Ammon's horn (tissue), 1 donor: ENCODE measurements at places on chromosomes 16 and 17.

DNA sequence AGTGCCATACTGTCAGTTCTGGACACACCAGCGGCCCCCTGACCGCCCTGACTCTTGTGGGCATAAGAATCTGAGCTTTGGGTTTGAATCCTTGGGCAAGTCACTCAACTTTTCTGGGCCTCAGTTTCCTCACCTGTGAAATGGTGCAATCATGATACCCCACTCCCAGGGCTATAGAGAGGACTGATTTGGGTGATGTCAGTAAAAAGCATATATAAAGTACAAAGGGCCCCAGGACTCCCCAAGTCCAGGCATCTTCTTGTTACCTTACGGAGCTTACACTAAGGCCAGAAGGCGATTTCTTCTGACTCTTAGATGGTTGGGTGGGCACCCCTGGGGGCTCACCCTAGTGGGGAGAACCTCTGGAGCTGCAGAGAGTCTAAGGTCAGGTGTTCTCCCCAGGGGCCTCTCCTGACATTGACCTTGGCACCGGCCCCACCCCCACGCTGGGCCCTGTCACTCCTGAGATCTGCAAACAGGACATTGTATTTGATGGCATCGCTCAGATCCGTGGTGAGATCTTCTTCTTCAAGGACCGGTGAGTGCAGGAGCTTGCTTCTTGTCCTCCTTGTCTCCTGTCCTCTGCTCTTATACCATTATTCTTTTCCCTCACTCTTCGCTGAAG is 13.9 kb downstream of the MMP2 start:
- no peak for DNase-seq

DNA sequence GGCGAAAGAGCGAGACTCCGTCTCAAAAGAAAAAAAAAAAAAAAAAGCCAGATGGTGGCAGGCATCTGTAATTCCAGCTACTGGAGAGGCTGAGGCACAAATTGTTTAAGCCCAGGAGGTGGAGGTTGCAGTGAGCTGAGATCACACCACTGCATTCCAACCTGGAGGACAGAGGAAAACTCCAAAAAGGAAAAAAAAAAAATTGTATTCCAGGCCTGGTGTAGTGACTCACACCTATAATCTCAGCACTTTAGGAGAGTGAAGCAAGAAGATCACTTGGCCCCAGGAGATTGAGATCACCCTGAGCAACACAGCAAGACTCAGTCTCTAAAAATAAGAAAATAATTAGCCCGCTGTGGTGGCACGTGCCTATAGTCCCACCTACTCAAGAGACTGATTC is 20.1 kb downstream of the HBQ1 start:
- no peak for DNase-seq

- no peak for DNase-seq
These were observed 211.7 kb upstream of the CHMP6 start for GRCh38 chr17:80779961-80780380.

DNA sequence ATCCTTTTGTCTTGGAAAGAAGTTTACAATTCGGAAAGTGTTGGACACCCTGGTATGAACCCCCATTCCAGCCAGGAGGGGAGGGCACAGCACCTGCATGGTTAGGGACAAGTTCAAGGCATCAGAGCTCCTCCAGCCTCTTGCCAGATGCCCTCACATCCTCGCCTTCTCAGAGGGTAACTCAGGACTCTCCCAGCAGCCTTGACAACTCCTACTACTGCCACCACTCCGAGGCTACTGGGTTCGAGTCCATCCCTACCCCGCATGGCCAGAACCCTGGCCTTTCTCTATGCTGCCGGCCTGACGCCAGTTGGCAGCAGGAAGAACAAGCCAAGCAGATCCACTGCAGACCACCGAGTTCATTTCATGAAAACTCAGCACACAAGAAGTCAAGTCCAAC is 34.1 kb downstream of the AXIN2 start:
- DNase-seq, result no peak

- DNase-seq, result no peak
These were observed 13.9 kb downstream of the TSPOAP1 start for GRCh38 chr17:58314706-58315015.

GRCh38 chr16:4006397-4006999 is 109.7 kb downstream of the ADCY9 start:
- DNase-seq, result no peak

- no peak for DNase-seq
These were observed 10.2 kb downstream of the MARCHF10 start for GRCh38 chr17:62797959-62798358.

DNA sequence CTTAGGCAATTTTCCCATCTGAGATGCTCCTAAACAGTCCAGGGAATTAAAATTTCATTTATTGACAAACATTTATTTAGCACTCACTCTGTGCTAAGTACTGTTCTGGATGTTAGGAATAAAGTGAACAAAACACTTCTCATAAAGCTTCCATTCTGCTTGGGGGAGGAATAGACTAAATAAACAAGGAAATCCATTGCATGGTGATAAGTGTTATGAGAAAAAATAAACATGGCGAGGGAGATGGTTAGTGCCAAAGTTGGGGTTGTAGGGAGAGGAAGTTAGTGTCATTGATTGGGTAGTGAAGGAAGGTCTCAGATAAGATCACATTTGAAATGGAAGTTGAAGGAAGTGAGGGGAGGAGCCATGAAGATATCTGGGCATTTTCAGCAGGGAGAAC is 72.2 kb upstream of the CES5A start:
- no peak for DNase-seq

GRCh38 chr17:74865504-74866197 is 6.0 kb upstream of the GRIN2C start:
- DNase-seq, result no peak

DNA sequence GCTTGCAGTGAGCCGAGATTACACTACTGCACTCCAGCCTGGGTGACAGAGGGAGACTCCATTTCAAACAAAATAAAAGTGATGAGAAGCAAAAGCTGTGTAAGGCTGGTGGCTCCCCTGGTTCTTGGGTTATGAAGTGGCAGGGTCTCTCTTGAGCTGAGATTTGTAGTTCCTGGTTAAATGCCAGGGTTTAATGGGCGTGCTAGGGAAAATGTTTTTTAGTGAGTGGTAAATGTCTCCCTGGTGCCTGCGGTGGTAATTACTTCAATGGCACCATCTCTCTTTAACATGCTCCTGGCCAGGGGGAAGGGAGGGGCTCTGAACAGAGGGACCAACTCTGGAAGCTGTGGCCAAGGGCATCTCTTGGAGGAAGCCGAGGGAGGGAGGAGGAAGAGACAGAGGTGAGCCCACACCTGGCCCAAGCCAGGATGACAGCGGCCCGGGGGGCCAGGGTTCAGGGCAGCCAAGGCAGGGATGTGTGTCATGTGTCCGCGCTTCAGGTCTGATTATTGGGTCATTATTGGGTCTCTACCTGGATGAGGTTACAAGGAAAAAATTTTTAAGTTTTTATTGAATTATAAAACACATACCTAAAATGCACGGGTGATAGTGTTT is 17.8 kb upstream of the RPL38 start:
- no peak for DNase-seq

DNA sequence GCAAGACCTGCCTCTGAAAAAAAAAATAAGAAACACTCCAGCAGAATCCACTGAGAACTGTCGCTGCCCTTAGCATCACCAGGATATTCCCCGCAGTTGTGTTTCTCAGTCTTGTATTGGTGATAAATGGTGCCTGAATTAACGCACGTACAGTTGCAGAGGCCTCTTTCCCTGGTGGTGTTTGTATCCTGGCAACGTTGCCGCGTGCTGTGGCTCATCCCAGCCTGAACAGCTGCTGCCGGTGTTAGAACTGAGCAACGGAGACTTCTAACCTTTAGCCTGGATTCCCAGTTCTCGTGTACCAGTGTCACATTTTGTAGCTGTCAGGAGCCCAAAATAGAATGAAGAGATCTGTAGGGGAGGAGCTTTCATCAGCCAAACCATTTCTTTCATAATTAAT is 4.8 kb downstream of the MLYCD start:
- peak; percentile 66 for DNase-seq

DNA sequence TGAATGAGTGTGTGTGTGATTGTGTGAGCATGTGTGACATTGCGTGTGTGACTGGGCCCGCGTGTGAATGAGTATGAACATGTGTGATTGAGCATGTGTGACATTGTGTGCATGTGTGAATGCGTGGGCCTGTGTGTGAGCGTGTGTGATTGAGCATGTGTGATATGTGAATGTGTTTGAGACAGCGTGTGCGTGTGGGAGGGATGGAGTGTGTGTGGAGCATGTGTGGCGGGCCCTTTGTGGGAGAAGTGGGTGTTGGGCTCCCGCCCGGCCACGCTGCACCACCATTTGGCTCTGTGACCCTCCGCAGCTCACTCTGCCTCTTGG is 22.7 kb upstream of the GSE1 start:
- no peak for DNase-seq

DNA sequence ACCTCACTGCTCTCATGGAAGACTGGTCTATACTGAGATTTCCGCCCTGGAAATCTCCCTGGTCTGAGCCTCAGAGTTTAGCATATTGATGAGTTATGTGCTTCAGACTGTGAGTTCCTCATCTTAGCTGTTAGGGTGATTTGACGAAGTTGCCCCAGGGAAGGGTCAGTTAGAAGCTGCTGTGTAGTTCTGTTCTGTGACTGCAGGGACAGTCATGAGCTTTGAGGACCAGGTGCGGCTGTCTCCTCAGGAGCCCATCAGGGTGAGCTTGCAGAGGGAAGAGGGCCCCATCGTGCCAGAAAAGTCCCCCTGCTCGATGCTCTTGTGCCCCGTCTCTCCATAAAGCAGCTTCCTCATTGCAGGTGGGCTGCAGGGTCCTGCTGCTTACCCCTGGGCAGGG is 28.3 kb upstream of the IL17C start:
- no peak for DNase-seq

DNA sequence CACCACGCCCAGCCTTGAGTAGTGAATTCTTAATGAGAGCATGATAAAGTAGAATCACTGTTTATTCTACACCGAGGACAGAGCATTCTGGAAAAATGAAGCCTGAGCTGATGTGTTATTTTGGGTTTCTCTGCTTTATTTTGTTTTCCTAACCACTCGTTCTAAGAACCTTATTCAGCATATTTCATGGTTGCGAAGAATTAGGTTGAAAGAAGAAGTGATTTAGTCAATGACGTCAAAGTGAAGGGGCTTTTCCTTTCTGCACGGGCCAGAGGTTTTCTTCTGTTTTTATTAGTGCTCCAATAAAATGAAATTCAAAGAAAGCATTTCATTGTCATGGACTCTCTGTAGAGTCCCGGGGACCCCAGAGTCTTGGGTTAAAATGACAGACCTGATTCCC is 178.5 kb downstream of the MAF start:
- DNase-seq, result no peak

GRCh38 chr16:3004319-3004718 is 8.4 kb upstream of the CLDN9 start:
- DNase-seq, result no peak

DNA sequence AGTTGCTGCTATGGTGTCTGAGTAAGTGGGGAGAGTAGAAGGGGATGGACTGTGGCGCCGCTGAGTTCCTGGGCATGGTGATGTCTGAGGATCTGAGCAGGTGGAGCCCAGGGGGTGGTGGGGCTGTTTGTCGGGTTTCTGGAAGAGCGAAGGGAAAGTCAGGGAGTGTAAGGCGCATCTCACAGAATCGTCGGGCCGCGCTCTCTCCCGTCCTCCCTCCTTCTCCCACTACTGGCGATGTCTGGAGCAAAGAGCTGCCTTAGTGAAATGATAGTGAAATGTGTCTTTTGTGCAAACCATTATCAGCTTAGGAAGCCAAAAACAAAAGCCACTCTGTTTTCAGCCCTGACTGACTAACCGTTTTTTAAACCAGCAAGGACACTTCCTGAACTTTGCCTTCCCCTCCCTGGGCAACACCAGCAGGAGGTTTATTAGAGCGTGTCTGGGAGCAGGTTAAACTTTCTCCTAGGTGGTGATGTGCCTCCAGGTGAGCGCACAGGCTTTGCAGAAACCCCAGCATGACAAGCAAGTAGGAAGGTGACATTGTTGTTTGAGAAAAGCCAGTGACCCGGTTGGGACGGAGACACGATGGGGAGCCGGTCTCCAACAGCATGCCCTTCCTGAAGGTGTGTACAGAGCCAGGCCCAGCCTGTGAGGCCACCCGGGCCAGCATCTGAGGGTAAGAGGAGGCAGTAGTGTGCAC is 49.1 kb downstream of the RAB11FIP3 start:
- DNase-seq, result peak; percentile 73

DNA sequence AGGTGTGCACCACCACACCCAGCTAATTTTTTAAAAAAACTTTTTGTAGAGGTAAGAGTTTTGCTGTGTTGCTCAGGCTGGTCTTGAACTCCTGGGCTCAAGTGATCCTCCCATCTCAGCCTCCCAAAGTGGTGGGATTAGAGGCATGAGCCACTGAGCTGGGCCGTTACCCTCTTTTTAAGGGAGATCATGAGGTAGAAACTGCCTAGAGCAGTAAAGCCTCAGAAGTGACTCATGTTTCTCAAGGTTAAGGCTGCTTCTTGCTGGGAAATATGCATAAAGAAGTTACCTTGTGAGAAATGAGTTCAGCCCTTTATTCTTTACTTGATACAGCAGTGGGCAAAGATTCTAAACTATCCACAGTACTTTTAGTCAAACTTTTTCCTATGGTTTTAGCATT is 38.2 kb downstream of the GRB2 start:
- DNase-seq, result no peak

DNA sequence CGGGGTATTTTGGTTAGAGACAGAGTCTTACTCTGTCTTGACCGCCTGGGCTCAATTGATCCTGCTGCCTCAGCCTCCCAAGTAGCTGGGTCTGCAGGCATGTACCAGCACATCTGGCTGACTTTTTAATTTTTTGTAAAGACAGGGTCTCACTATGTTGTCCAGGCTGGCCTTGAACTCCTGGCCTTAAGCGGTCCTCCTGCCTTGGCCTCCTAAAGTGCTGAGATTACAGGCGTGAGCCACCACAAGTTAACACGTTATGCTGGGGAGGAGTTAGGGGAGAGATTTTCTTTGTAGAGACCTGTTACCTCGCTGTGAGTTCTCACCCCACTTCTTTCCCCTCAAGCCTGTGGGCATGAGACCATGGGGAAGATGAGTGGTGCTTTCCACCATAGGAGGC is 1.8 kb upstream of the CES4A start:
- no peak for DNase-seq

- DNase-seq, result no peak
These were observed 201.5 kb downstream of the KCNJ2 start for GRCh38 chr17:70370816-70371215.

DNA sequence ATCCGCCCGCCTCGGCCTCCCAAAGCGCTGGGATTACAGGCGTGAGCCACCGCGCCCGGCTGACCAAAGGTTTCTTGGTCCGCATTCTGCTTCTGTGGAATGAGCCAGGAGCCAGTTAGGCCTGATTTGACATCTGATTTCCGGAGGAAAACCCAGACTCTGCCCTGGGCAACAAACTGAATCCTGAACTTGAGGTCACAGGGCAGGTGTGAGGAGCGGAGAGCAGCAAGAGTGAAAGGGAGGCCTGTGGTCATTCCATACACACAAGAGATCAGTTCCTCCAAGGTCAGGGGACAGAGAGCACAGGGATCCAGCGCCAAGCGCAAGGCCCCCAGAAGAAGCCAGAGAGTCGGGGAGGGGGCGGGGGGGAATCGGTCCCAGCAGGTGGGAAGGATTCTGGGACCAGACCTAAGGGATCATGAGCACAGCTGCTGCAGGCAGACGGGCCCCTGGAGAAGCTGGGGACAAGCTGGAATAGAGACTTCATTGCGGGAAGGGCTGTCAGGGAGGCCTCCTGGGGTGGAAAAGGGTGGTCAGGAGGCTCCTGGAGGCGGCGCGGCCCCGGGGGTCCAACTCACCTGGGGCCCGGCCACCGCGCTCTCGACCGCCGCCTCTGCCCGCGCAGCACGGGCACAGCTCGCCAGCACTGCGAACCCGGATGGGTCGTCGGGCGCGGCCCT is 436 bp downstream of the SHPK start:
- no peak for DNase-seq
